ENCODE measurements at places on chromosomes 1 and 21.

- no peak for DNase-seq
Measured at GRCh38 chr1:74650561-74650960, 23.0 kb downstream of the ERICH3 start.

DNA sequence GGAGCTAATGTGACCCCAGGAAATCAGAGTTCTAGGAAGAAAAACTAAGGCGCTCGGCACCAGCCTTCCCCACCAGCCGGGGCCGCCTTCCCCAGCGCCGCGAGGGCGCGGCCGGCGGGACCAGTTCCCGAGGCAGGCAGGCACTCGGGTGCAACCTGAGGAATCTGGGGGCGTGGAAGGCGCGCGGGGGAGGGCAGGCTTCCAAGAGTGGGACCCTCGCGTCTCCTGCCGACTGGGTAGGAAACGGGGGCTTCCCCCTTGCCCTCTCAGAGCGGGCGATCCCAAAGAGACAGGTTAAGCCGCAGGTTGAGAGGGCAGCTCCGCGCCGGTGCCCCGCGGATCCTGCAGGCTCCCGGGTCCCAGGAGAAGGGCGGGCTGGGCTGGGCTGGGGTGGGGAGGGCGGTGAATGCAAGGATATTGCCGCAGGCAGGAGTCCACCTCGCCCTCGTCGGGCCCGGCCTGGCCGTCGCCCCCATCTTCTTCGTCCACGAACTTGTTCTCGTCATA lies 431 bp downstream of the ARPC5 start:
- peak; percentile 9 for DNase-seq

GRCh38 chr21:37451446-37451845 lies 84.9 kb downstream of the DYRK1A start:
- no peak for DNase-seq

GRCh38 chr1:53237638-53238037 lies 680 bp downstream of the MAGOH start:
- DNase-seq = no peak

- DNase-seq = no peak
Measured at GRCh38 chr1:191151321-191151807, 673.7 kb upstream of the BRINP3 start.

DNA sequence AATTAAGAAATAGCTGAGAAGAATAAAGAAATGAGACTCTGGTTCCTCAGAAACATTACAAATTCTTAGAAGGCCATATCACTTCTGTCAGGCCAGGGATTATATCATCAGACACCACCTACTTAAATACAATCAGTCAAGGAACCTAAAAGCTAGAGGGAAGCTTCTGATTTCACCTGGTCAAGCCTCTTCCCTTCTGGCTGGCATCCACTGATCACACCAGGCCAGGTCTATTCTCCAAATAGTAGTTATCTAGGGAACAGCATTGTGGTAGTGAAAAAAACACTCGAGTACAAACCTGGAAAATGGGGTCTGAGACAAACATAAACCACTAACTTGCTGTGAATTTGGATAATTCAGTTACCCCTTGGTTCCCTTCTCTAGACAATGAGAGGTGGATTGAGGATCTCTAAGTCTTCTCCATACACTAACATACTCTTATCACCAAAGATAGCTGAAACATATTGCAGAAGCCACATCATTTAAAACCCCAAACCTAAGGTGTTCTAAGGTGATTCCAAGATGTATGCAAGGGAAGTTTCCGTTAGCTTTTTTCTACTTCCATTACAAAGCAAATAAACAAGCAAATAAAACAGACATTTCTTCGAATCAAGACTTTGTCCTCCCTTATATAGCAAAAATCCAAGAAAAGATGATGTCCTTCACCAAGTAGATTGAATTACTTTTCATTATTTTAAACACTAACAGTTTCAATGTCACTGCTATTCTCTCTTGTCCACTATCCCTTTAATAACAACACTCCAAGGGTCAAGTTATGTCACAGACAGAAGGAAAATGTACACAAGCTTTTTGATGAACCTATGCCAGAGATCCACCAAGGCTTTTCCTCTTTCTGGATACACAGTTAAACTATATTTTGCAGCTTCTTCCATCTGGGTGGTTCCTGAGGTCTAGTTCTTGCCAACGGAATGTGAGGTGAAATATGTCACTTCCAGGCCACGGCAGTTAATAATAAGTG lies 212.9 kb downstream of the KCNH1 start:
- DNase-seq = no peak

Data from activated T-cell treated with anti-CD3 and anti-CD28 coated beads for 1 hour (primary cell).